Spinal cord (tissue), 10 donors: ENCODE measurements at places on chromosomes 4 and X.
A peak's percentile ranks its signal among the peaks of the same experiment; 100 is the strongest.

- no peak for DNase-seq
- H3K36me3 ChIP-seq: no peaks in the 10 kb centered on the region
- H3K4me1 ChIP-seq: no peaks in the 10 kb centered on the region
- no peak overlapping the region for H3K27ac ChIP-seq
Measured at GRCh38 chr4:165288639-165289422, 38.6 kb upstream of the MSMO1 start.

- H3K36me3 ChIP-seq: no peaks in the 10 kb centered on the region
- DNase-seq: no peak
- H3K27me3 ChIP-seq: no peaks in the 10 kb centered on the region
- H3K4me1 ChIP-seq: no peaks in the 10 kb centered on the region
Measured at GRCh38 chr4:150625033-150625432, 43.1 kb downstream of the MAB21L2 start.

- DNase-seq: no peak
- no peaks in the 10 kb centered on the region for H3K27me3 ChIP-seq
- no peak overlapping the region for H3K4me3 ChIP-seq
- H3K4me1 ChIP-seq: no peaks in the 10 kb centered on the region
- no peak overlapping the region for H3K27ac ChIP-seq
- peaks cover 22% of the 10 kb centered on the region for H3K36me3 ChIP-seq
Measured at GRCh38 chr4:84697159-84697558, 114.2 kb downstream of the CDS1 start.

GRCh38 chr4:168877511-168878491, 132.3 kb downstream of the CBR4 start:
- H3K27ac ChIP-seq: no peak overlapping the region
- peaks cover 11% of the 10 kb centered on the region for H3K4me1 ChIP-seq
- H3K36me3 ChIP-seq: peaks cover 7% of the 10 kb centered on the region
- no peak for DNase-seq
- H3K4me3 ChIP-seq: peak overlapping the region; percentile 35

- no peak overlapping the region for H3K4me3 ChIP-seq
- no peak overlapping the region for H3K27ac ChIP-seq
- DNase-seq: no peak
- no peaks in the 10 kb centered on the region for H3K4me1 ChIP-seq
Measured at GRCh38 chr4:31045724-31046318, 325.7 kb downstream of the PCDH7 start.

GRCh38 chr4:5052726-5053425, 1.6 kb downstream of the STK32B start:
- DNase-seq: no peak
- H3K4me3 ChIP-seq: peak overlapping the region; percentile 57
- peaks cover 22% of the 10 kb centered on the region for H3K4me1 ChIP-seq
- peaks cover 7% of the 10 kb centered on the region for H3K27me3 ChIP-seq
- H3K36me3 ChIP-seq: no peaks in the 10 kb centered on the region

- no peak for DNase-seq
- H3K36me3 ChIP-seq: no peaks in the 10 kb centered on the region
- H3K4me3 ChIP-seq: no peak overlapping the region
- no peaks in the 10 kb centered on the region for H3K4me1 ChIP-seq
- peaks cover 4% of the 10 kb centered on the region for H3K27me3 ChIP-seq
- H3K27ac ChIP-seq: no peak overlapping the region
Measured at GRCh38 chrX:139077281-139078250, 366.0 kb upstream of the FGF13 start.

- H3K36me3 ChIP-seq: peaks cover 4% of the 10 kb centered on the region
- DNase-seq: no peak
- H3K4me3 ChIP-seq: no peak overlapping the region
- H3K4me1 ChIP-seq: no peaks in the 10 kb centered on the region
- H3K27me3 ChIP-seq: no peaks in the 10 kb centered on the region
- H3K27ac ChIP-seq: no peak overlapping the region
Measured at GRCh38 chrX:124085063-124085462, 123.6 kb downstream of the STAG2 start.

DNA sequence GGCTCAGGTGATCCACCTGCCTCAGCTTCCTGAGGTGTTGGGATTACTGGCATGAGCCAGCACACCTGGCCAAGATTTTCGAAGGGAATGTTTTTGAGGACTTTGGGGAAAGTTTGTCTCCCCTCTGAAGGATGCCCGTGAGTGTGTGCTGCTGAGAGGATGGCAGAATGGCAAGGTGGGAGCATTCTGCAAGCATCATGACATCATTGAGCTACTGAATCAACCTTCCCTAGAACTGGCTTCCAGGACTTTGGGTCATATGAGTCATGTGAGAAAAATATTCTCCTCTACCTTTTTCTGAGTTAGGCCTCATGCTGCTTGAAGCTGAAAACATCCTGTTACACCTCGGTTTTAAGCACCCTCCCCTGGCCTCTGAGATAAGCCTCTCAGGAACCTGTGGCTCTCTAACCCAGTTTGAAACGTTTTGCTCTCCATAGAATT, 31.0 kb downstream of the TMEM131L start:
- DNase-seq: no peak
- H3K4me3 ChIP-seq: no peak overlapping the region
- H3K4me1 ChIP-seq: peaks cover 14% of the 10 kb centered on the region

GRCh38 chr4:136864604-136865185, 667.6 kb downstream of the PCDH18 start:
- H3K27me3 ChIP-seq: no peaks in the 10 kb centered on the region
- no peak overlapping the region for H3K27ac ChIP-seq
- peak; percentile 74 for DNase-seq
- no peak overlapping the region for H3K4me3 ChIP-seq

GRCh38 chr4:8181844-8182243, 17.2 kb upstream of the SH3TC1 start:
- H3K27ac ChIP-seq: no peak overlapping the region
- no peak for DNase-seq
- H3K36me3 ChIP-seq: no peaks in the 10 kb centered on the region
- no peaks in the 10 kb centered on the region for H3K27me3 ChIP-seq
- H3K4me3 ChIP-seq: no peak overlapping the region

DNA sequence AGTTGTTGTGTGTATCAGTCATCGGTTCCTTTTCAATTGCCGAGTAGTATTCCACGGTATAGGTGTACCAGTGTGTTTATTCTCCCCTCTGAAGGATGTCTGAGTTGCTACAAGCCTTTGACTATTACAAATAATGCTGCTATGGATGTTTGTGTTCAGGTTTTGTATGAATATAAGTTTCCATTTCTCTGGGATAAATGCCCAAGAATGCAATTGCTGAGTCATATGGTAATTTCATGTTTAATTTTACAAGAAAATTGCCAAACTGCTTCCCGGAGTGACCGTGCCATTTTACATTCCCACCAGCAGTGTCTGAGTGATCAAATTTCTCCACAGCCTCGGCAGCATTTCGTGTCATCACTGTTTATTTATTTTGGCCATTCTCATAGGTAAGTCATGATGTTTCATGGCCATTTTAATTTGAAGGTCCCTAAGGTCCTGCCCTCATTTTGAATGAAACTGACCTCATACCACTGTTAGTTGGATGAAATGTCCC, 73.9 kb downstream of the IRF2 start:
- H3K27ac ChIP-seq: no peak overlapping the region
- peaks cover 27% of the 10 kb centered on the region for H3K36me3 ChIP-seq
- no peaks in the 10 kb centered on the region for H3K27me3 ChIP-seq
- H3K4me1 ChIP-seq: peaks cover 30% of the 10 kb centered on the region
- no peak overlapping the region for H3K4me3 ChIP-seq

DNA sequence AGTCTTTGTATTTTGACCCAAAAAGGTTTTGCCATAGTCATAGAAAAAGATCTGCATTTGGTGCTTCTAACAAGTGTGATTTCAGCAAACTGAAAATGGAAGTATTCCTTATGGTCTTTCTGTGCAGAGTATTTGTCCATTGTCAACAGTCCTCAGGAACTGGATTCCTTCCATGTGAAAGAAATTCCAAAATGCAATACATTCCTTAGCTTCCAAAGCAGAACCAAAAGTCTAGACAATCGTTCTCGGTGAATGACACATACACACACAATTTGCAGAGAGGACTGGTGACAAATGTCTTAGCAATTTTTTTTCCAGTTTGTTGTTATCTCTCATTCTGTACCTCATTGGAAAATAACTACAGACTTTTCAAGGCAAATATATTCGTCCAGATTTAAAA, 562.2 kb upstream of the SLIT2 start:
- no peak overlapping the region for H3K4me3 ChIP-seq
- H3K36me3 ChIP-seq: no peaks in the 10 kb centered on the region
- H3K27me3 ChIP-seq: no peaks in the 10 kb centered on the region
- H3K27ac ChIP-seq: no peak overlapping the region
- no peak for DNase-seq

GRCh38 chr4:793093-793861, 32.7 kb downstream of the CPLX1 start:
- H3K4me3 ChIP-seq: no peak overlapping the region
- peaks cover 27% of the 10 kb centered on the region for H3K36me3 ChIP-seq
- no peak for DNase-seq
- H3K27ac ChIP-seq: no peak overlapping the region

GRCh38 chr4:21763855-21764254, 184.7 kb downstream of the KCNIP4 start:
- no peak overlapping the region for H3K27ac ChIP-seq
- peak; percentile 64 for DNase-seq
- no peaks in the 10 kb centered on the region for H3K36me3 ChIP-seq
- H3K4me3 ChIP-seq: no peak overlapping the region

GRCh38 chrX:98379134-98379533, 1495.4 kb downstream of the RPA4 start:
- no peak overlapping the region for H3K4me3 ChIP-seq
- no peaks in the 10 kb centered on the region for H3K36me3 ChIP-seq
- H3K27me3 ChIP-seq: peaks cover 7% of the 10 kb centered on the region

- H3K4me3 ChIP-seq: no peak overlapping the region
- no peak overlapping the region for H3K27ac ChIP-seq
- no peak for DNase-seq
- H3K27me3 ChIP-seq: peaks cover under 1% of the 10 kb centered on the region
Measured at GRCh38 chrX:30141966-30142365, 73.4 kb upstream of the MAGEB2 start.

DNA sequence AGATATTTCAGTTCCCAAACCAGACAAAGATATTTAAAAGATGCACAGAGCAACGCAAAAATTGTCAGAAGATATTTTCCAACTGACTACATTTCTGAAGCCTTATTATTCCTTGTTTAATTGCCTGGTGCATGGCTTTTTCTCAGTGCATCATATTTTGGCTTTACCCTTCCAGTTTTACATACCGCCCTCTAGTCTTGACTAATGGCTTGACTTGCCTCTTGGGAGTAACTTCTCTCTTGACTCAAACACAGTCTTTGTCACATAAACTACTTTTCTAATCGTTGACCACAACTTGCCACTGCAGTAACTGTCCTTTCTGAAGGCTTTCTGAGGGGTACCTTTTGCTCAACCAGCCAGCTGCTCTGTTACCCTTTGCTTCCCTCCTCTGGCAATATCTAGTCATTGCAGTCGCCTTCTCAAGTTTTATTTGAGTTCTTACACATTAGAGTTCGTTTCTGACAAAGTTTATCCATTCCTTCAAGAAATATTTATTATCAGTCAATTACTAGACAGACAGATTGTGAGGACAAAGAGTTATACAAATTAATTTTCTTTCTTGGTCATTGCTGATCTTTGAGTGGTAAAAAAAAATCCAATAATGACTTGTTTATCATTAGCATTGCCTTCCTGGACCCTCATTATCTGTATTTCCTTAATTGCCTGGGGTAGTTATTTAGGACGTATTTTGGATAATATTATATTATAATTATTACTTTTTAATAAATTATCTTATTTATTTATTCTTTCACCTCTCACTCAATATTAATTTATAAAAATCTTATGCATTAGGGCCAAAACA, 506.9 kb upstream of the PCDH10 start:
- no peaks in the 10 kb centered on the region for H3K4me1 ChIP-seq
- H3K4me3 ChIP-seq: no peak overlapping the region
- H3K36me3 ChIP-seq: no peaks in the 10 kb centered on the region
- DNase-seq: peak; percentile 39
- no peaks in the 10 kb centered on the region for H3K27me3 ChIP-seq

GRCh38 chr4:86857341-86858052, 8.3 kb upstream of the SLC10A6 start:
- H3K36me3 ChIP-seq: no peaks in the 10 kb centered on the region
- no peak overlapping the region for H3K4me3 ChIP-seq
- H3K27me3 ChIP-seq: no peaks in the 10 kb centered on the region
- H3K27ac ChIP-seq: no peak overlapping the region

DNA sequence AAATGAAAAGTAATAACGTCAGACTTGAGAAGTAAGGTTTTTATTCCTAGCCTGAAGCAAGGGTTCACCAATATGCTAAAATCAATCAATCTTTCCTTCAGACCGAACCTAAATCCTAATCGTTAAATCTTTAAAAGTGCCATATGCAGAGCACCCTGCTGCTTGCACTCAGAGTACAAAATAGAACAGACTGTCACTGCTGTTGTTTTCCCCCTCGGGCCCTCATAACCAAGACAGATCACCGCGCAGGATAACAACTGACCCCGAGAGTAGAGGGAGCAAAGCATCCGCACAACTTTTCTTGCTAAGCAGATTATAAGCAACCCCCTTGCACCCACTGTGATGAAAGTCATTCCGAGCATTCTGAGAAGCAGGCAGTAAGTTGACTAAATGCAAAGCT, 550.9 kb upstream of the NDST4 start:
- no peaks in the 10 kb centered on the region for H3K36me3 ChIP-seq
- H3K27me3 ChIP-seq: no peaks in the 10 kb centered on the region
- no peaks in the 10 kb centered on the region for H3K4me1 ChIP-seq
- no peak overlapping the region for H3K4me3 ChIP-seq
- DNase-seq: peak; percentile 73
- H3K27ac ChIP-seq: no peak overlapping the region

- DNase-seq: peak; percentile 90
- peaks cover 3% of the 10 kb centered on the region for H3K4me1 ChIP-seq
- no peak overlapping the region for H3K4me3 ChIP-seq
- H3K36me3 ChIP-seq: no peaks in the 10 kb centered on the region
Measured at GRCh38 chr4:13918991-13919441, 291.5 kb upstream of the BOD1L1 start.

GRCh38 chr4:533318-534100, 34.5 kb downstream of the PIGG start:
- H3K27me3 ChIP-seq: no peaks in the 10 kb centered on the region
- no peak for DNase-seq
- H3K36me3 ChIP-seq: peaks cover 92% of the 10 kb centered on the region
- H3K27ac ChIP-seq: no peak overlapping the region
- H3K4me1 ChIP-seq: no peaks in the 10 kb centered on the region
- no peak overlapping the region for H3K4me3 ChIP-seq

- no peak for DNase-seq
- H3K27ac ChIP-seq: no peak overlapping the region
- H3K27me3 ChIP-seq: no peaks in the 10 kb centered on the region
Measured at GRCh38 chr4:161148051-161148450, 1015.7 kb downstream of the FSTL5 start.

DNA sequence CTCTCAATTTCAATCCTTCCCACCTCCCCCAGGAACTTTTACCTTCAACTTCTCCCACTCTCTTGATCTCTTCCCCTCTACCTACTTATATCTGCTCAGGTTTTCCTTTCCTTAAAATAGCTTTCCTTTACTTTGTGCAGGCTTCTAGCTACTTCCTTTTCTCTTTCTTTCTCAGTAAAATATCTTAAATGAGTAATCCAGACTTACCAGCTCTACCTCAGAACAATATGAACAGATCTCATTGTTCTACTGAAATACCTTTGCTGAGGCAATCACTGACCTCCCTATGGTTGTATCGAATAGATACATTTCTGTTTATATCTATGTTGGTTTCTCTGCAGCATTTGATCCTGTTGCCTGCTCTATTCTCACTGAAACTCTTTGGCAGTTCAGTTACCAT, 86.7 kb upstream of the WDR44 start:
- no peaks in the 10 kb centered on the region for H3K4me1 ChIP-seq
- peaks cover 2% of the 10 kb centered on the region for H3K27me3 ChIP-seq
- no peak overlapping the region for H3K4me3 ChIP-seq
- no peaks in the 10 kb centered on the region for H3K36me3 ChIP-seq
- no peak overlapping the region for H3K27ac ChIP-seq
- no peak for DNase-seq
